ENCODE measurements at places on chromosomes 3 and 15.

- no peaks in the 10 kb centered on the region for H3K27me3 ChIP-seq
- H3K36me3 ChIP-seq: no peaks in the 10 kb centered on the region
- H3K4me3 ChIP-seq: no peak overlapping the region
Measured at GRCh38 chr3:121483290-121483689, 62.5 kb downstream of the POLQ start.

DNA sequence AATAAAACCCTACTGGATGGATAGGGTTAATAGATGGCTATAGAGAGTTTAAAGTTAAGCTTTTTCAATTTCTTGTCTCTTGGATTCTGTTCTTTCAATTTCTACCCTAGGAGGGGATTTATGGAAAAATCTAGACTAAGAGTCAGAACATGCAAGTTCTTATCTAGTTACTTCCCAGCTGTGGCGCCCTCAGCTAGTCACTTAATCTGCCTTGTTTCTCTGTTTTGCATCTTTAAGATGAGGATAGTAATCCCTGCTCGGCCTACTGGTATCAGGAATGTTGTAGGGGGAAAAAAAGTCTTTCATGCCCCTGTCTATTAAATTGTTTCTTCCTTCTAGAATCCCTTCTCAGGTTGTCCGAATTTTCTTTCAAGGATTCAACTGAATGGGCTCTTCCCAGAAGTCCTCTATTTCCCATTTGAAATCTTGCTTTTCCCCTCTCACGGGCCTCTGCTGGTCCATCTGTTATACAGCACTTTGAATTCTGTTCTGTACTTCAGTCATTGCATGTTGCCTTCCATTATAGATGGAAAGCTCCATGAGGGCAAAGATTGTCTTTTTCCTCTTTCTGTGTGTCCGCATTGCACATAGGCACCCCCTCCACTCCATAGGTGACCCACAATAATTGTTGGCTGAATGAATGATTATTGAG is 4.4 kb downstream of the KCTD6 start:
- H3K4me3 ChIP-seq: no peak overlapping the region
- no peaks in the 10 kb centered on the region for H3K27me3 ChIP-seq
- no peak for DNase-seq
- H3K4me1 ChIP-seq: peaks cover 11% of the 10 kb centered on the region

DNA sequence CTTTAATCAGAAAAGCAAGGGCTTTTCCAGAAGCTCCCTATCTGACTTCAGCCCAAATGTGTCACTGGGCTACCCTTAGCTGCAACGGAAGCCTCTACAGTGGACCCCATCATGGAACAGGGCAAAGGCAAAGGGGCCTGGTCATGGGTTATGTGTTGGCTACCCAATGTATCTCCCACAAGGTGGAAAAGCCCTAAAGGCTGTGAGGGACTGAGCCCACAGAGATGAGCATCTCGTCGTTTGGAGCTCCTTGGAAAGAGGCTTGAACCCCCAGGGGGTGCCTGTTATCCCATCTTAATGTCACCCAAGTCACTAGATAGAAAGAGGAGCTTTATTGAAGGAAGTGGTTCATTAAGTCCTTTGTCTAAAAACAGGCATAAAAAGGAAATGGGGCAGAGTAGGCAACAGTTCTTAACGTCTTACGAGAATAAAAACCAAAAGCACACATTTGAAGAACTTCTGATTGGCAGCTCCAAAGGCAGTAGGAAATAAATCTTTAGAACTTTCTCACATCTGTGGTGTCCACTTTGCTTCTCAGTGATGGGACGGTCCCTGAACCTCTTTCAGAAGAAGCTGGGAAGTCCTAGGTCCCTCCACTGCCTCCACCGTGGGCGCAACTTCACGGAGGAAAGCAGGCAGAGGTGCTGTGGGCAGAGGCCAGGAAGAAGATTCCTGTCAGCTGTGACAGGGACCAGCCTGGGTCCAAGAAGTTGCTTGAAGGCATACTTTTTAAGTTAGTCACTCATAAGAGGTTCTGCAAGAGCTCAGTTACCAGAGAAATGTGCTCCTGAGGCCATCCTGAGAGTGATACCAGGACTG is 93.7 kb downstream of the MYLK start:
- no peaks in the 10 kb centered on the region for H3K36me3 ChIP-seq
- DNase-seq: no peak
- H3K4me1 ChIP-seq: peaks cover 18% of the 10 kb centered on the region
- no peak overlapping the region for H3K27ac ChIP-seq
- H3K27me3 ChIP-seq: no peaks in the 10 kb centered on the region

DNA sequence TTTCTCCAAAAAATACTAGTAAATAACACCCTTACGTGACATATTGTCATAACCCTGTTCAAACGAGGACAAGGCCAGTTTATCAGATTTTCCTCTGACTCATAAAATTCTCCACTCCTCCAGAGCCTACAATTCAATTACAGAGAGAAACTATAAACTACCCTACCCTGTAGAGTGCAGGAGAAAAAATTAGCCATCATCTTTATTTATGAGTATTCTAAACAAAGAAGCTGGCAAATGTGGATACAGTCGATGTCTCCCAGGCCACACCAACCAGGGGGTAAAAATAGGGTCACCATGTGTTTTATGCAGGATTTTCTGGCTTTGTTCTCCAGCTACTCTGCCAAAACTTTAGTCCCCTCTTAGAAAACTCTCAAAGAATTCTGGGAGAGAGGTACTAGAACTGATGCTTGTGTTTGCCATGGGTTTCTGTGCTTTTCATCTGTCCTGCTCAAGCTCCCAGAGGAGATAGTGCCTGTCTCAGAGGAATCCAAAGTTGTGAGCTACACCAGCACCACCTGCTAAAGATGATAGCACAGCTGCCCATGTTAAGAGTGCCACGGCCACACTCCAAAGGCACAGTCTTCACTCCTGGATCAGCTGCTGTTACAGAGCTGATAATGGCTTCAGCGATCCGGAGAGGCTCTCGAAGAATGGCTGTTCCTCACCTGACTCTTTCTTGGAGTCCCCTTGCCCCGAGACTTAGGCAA is 150.2 kb downstream of the IMPG2 start:
- H3K27me3 ChIP-seq: no peaks in the 10 kb centered on the region
- no peak for DNase-seq
- no peak overlapping the region for H3K27ac ChIP-seq
- H3K4me3 ChIP-seq: no peak overlapping the region
- H3K4me1 ChIP-seq: no peaks in the 10 kb centered on the region

DNA sequence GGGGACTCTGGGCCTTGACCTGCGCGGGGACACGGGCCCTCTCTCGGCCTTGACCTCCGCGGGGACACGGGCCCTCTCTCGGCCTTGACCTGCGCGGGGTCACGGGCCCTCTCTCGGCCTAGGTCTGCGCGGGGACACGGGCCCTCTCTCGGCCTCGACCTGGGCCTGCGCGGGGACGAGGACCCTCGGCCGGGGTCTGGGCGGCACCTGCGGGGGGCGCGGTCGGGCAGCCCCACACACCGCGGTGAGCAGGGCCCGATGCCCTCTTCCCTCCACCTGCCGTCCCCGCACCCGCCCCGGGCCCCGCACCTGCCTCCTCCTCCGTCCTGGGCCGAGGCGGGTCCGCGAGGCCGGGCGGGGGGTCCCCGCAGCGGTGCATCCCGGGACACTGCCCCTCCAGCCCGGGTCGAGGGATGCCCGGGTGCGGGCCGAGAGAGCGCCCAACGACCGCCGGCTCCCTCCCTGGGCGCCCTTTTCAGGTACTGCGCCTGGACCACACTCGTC is 15.6 kb upstream of the CERS3 start:
- no peak for DNase-seq
- no peaks in the 10 kb centered on the region for H3K36me3 ChIP-seq
- peaks cover 1% of the 10 kb centered on the region for H3K4me1 ChIP-seq
- H3K27me3 ChIP-seq: peaks cover 13% of the 10 kb centered on the region

GRCh38 chr3:61066800-61067199 is 184.5 kb downstream of the FHIT start:
- no peaks in the 10 kb centered on the region for H3K36me3 ChIP-seq
- no peak for DNase-seq
- no peak overlapping the region for H3K4me3 ChIP-seq
- no peaks in the 10 kb centered on the region for H3K4me1 ChIP-seq
- H3K27me3 ChIP-seq: no peaks in the 10 kb centered on the region

DNA sequence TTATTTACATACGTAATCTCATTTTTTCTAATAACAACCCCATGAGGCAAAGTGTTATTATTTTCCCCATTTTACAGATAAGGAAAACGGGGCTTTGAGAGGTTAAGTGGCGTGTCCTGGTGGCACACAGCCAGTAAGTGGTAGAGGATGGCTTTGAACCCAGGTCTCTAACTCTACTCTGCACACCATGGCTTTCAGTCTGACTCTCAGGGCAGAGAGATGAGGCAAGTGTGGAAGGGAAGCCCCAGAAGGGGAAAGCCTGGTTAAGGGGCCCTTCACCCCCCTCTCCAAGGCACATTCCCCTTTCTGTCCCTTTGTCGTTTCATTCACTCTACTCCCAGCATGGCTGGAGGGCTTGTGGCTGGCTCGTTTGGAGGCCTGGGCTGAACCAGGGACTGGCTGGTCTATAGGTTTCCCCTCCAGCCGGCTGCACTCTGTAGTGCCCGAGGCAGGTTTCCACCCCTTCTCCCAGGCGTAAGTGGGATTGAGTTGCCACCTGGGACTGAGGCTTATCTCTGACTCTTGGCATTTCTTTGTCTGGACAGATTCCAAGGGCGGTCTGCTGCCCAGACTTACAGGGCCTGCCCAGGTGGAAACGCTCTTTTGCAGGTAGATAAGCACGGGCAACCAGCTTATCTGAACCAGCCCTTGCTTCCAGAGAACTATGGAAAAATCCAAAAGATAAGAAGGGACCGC is 12.1 kb downstream of the SEMA4B start:
- DNase-seq: peak; percentile 54
- peaks cover 2% of the 10 kb centered on the region for H3K36me3 ChIP-seq
- peaks cover 2% of the 10 kb centered on the region for H3K4me1 ChIP-seq
- H3K4me3 ChIP-seq: no peak overlapping the region
- peak overlapping the region; percentile 68 for H3K27ac ChIP-seq
- no peaks in the 10 kb centered on the region for H3K27me3 ChIP-seq

Data from lung (tissue), 17 donors.